ENCODE measurements at places on chromosomes 12 and 14.

DNA sequence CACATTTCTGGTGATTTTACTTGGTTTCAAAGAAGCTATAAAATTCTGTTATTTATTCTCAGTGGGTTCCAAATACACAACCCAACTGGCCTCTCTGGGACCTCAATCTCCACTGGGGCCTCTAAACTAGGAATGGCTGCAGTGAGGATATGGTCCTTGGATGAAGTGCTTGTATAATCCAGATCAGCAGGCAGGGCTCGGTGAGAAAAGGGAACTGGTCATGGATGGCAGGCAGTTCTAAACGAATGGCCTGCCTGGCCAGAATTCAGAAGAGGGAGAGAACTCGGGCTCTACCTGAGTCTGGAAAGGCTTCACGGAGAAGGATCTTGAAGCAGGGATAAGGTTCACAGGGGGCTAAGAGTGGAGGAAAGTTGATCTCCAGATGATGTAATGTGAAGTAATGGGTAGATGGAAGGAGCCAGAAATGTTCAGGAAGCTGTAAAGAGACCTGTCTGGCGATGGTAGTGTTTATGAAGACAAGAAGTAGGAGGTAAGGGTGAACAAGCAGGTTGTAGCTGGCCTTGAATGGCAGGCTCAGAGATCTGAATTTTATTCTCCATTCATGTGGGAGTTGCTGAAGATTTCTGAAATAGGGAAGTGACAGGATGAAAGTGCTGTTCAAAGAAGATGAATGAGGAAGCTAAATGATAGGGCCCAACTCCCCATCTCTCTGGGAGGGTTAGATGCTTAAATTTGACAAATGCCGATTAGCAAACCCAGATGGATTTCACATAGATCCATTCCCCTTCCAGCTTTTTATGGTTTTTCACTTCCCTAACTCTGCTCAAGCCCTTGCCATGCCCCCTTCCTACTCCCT, 31.5 kb upstream of the ANO6 start:
- no peak for DNase-seq

- peak; percentile 77 for DNase-seq
Observed at GRCh38 chr12:569803-570434, 93.3 kb downstream of the NINJ2 start.

GRCh38 chr12:96303653-96304052, 96.6 kb downstream of the CDK17 start:
- DNase-seq, result no peak

GRCh38 chr12:21539797-21540196, 13.7 kb downstream of the SPX start:
- peak; percentile 24 for DNase-seq
